ENCODE measurements at places on chromosomes 13 and 19.
A peak's percentile ranks its signal among the peaks of the same experiment; 100 is the strongest.

GRCh38 chr13:70729369-70729768, 621.1 kb upstream of the KLHL1 start:
- DNase-seq, result no peak

DNA sequence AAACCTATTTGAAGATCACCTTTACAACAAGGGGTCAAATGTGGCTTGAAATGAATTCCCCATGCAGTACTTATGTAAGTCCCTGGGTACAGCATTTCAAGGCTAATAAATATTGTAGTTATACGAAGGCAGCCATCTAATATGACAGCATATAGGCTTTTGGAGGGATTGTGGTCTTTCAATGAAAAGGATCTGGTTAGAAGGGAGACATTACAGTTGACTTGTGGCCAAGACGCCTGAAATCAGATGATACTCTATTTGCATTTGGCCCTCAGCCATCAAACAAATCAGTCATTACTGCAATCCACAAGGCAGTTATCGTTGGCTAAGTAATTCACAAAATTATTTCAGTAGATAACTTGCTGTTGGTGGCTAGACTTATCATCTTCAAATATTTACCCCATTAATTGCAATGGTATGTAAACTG, 242.7 kb downstream of the DCLK1 start:
- no peak for DNase-seq

DNA sequence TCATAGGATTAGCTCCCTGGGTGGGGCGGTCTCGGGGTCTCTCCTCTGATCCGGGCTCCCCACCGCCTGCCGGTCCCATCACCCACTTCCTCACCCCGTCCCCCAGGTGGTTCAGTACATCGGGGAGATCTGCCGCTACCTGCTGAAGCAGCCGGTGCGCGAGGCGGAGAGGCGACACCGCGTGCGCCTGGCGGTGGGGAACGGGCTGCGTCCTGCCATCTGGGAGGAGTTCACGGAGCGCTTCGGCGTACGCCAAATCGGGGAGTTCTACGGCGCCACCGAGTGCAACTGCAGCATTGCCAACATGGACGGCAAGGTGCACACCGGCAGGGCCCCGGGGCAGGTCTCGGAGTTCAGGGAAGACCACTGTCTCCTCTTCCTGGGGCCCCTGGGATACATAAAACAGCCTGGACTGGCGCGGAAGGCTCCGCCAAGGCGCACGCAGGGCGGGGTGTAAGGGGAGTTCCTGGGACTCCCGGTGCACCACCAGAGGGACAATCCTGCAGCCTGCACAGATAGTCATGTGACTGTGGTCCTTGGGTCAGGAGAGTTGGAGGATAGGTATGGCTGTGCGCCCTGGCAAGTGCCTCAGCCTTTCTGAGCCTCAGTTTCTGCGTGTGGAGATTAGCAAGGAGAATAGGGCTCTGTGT, 14.2 kb upstream of the PGLS start:
- DNase-seq, result peak; percentile 60

GRCh38 chr13:34913040-34913439, 29.0 kb upstream of the NBEA start:
- DNase-seq, result peak; percentile 34

DNA sequence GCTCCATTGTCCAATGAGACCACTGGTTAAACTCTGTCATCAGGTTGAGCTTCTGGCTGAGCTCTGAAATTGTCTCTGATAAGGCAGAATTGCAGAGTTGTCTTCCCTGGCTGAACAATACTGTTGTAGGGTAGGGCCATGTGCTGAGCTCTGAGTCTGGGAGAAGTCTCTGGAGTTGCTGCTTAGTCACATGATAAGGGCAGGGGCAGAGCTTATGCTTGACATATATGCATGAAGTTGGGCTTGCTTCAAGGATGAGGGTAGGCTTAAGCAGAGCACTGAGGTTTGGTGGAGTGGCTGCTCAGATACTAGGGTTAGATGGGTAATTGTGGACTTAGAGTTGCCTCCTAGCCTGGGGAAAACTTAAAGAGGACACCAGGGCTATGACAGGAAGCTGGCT, 946.3 kb upstream of the MIR17HG start:
- DNase-seq, result no peak

DNA sequence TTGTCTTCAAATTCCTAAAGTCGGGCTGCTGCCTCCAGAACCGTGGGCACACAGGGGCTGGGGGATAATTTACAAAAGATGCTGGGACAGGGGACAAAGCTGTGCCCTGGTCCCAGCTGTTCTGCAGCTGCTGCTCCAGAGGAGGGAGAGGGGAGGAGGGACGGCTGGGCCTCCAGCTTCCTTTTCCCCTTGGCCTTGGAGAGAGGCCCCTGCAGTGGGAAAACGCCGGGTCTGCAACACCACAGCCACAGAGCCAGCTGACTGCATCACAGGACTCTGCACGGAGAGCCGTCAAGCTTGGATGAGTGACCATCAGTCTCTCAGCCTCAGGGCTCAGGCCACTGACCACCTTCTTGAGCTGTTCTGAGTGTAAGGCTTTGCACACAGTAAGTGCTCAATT, 6.1 kb downstream of the DOCK6 start:
- no peak for DNase-seq

DNA sequence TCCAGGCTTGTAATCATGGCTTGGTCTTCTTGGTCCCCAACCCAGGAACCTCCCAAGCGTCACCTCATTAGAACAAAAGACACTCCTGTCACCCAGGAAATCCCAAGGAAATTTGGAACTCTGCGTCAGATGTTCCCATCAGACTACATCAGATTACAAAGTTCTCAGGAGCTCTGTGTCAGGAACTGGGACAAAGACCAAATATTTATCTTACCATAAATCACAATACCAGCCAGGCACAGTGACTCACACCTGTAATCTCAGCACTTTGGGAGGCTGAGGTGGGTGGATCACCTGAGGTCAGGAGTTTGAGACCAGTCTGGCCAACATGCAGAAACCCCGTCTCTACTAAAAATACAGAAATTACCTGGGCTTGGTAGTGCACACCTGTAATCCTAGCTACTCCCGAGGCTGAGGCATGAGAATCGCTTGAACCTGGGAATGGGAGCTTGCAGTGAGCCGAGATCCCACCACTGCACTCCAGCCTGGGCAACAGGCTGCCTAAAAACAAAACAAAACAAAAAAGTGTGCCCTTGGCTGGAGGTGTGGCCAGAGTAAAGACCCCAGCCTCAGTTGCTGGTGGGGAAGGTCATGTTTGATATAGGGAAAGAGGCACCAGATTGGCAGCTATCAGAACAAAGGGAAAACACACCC, 16.7 kb upstream of the CCDC124 start:
- no peak for DNase-seq

DNA sequence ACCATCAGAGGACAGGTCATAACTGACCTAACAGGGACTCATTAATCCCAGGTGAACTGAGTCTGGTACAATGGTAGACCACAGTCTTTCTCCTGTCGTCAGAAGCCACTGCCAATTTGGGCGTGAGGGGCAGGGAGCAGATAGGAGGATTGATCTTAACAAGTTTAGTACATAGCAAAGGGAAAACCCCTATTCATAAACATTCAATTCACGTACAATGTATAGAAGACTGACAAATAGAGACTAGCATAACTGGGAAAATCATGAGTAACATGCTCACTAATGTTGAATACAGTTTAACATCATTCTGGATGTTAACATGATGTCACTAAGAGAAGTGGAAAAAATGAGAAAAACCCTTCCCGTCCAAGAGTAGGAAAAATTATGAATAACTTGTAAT, 54.1 kb downstream of the SLC7A1 start:
- DNase-seq, result no peak

DNA sequence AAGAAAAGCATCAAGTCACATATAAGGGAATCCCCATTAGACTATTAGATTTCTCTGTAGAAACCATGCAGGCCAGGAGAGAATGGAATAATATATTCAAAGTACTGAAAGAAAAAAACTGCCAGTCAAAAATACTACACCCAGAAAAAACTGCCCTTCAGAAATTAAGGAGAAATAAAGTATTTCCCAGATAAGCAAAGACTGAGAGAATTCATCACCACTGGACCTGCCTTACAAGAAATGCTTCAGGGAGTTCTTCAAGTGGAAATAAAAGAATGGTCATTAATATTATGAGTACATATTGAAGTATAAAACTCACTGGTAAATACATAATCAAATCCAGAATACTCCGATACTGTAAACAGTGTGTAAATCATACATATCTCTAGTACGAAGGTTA, 35.9 kb downstream of the VWA8 start:
- no peak for DNase-seq

DNA sequence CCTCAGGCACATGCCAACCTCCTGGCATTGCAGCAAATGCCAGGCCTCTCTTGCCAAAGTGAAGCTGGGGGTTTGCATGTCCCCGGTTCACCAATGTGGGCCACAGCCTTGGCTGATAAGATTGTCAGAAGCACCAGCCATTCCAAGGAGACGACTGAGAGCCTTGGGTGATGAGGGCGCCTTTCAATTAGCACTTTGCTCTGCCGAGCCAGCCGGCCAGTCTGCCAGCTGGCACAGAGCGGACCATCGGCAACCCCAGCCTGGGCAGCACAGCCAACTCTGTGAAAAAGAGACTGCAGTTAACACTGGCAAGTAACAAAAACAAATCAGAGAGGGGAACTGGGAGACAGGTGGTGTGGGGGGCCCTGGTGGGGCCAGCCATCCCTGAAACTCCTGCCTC, 67.3 kb downstream of the EFNB2 start:
- no peak for DNase-seq

- no peak for DNase-seq
Measured at GRCh38 chr13:20428666-20429644, 96.7 kb downstream of the CRYL1 start.

- DNase-seq, result no peak
Measured at GRCh38 chr13:113605866-113606438, 21.4 kb downstream of the TFDP1 start.

DNA sequence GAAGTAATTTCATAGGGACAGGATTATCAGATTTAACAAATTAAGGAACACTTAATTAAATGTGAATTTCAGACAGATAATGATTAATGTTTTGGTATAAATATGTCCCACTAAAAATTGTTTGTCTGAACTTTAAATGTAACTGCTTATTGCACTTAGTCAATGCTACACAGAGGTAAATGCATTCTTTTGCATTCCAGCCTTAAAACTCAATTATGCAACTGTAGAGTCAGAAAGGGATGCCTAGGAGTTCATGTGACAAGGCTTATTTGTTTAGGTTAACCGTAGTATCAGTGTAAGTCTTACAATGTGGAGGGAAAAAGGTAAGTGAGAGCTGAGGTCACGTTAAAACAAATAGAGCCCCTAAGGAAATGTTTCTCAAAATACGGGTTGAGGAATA, 347.2 kb upstream of the ARGLU1 start:
- no peak for DNase-seq

- DNase-seq, result no peak
Measured at GRCh38 chr19:45895519-45895972, 6.9 kb downstream of the MYPOP start.

DNA sequence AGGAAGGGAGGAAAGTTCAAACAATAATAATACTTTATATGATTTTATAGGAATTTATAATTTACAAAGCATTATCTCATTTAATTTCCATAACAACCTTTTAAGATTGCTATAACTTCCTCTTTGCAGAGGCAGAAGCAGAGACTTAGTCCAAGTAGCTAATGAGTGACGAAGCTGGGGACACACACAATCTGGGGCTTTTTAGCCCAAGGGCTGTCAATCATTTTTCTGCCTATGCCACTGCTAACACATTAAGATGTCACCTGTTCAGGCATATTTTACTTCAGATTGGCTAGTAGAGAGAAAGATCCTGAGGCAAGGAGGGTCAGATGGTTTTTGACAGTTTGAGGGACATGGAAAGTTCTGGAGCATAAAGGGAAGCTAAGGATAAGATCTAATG, 12.6 kb downstream of the SCEL start:
- no peak for DNase-seq

DNA sequence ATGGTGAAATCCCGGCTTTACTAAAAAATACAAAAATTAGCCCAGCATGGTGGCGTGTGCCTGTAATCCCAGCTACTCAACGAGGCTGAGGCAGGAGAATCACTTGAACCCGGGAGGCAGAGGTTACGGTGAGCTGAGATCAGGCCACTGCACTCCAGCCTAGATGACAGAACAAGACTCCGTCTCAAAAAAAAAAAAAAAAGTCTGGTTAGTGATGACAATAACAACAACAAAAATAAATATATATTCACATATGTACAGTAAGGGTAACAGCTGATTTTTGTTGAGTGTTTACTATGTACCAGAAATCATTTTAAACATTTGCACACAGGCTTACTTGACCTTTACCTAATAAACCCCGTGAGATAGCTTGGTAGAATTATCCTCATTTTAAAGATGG, 23.0 kb downstream of the RRAS start:
- no peak for DNase-seq

- DNase-seq, result no peak
Measured at GRCh38 chr13:79654520-79654919, 173.6 kb downstream of the NDFIP2 start.

GRCh38 chr19:49894011-49894664, 2.5 kb downstream of the IL4I1 start:
- no peak for DNase-seq

GRCh38 chr13:30119476-30119875, 187.9 kb downstream of the KATNAL1 start:
- no peak for DNase-seq

GRCh38 chr19:33214596-33214995, 11.1 kb downstream of the SLC7A10 start:
- peak; percentile 65 for DNase-seq

- no peak for DNase-seq
Measured at GRCh38 chr13:44703371-44703770, 127.2 kb upstream of the TSC22D1 start.

DNA sequence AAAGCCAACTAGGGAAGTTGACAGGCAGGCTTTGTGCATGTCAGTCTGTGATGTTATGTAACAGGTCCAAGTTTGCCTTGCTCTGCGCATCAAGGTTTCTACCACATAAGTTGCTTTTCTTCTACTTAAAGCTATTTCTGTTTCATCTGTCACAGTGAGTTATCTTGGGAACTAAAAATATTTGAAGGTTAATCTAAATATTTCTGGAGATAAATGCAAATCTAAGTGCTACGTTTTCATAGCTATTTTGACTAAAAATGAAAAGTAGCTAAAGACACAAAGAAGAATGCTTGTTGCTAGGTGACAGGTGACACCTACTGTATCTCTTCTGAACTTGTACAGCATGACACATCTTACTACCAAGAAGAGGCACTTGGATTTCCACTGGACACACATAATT, 135.6 kb downstream of the KLF12 start:
- no peak for DNase-seq

DNA sequence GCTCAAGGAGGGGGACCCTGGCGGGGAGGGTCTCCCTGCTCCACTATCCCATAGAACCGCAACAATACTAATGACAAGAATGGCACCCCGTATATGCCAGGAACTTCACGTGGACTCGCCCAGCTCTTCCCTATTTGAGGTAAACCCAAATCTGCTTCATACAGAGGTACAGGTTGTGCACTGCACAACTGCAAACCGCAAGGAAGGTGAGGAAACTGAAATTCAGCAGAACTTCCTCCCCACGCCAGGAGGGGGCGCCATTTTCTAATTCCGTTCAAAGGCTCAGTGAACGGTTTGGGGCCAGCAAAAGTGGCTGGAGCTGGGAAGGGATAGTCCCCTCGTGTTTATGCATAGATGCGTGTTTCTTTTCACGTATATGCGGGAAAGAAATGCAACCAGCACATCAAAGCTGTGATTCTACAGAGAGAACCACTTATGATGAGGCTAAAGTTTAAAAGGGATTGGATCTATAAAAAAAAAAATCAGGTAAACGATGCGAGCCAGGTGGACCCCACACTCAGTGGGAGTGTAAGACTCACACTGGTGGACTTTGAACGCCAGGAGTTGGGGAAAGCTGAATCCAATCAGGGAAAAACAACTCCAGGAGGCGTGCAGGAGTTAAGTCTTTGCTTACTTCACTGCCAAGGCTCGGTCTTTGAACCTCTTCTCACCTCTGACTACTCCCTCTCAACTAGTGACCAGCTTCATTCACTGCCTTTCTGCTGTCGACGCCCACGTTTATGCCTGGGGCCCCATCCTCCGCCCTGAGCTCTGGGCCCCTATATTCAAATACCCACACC, 20.3 kb downstream of the C19orf81 start:
- no peak for DNase-seq

Data from WTC11 (cell line).